ENCODE measurements at places on chromosomes 12 and 14. TPM values are rescaled to one million over a fixed set of nuclear protein-coding genes. Genes with fewer than 3 reads are reported as not detected.

The METTL1 gene
- total RNA-seq: 19.0 TPM

The CEP83 gene
- 6.3 TPM for total RNA-seq

The MYF6 gene
- not detected for total RNA-seq

The GAS2L3 gene
- 25.5 TPM for total RNA-seq

The NRL gene
- total RNA-seq: 0.29 TPM

The ZNF891 gene
- total RNA-seq: 0.35 TPM

The HOXC4 gene
- not detected for total RNA-seq

The GALNT8 gene
- total RNA-seq: not detected

The CLEC4D gene
- not detected for total RNA-seq

The PPM1H gene
- not detected for total RNA-seq

The HIGD1C gene
- total RNA-seq: not detected

The ATL1 gene
- 8.7 TPM for total RNA-seq

The SLC4A8 gene
- 8.3 TPM for total RNA-seq

The TPCN1 gene
- 16.7 TPM for total RNA-seq

The SOAT2 gene
- total RNA-seq: 0.29 TPM

The KCNJ8 gene
- total RNA-seq: 4.6 TPM

The NEUROD4 gene
- total RNA-seq: not detected

The ITGB7 gene
- total RNA-seq: not detected

The INSM2 gene
- total RNA-seq: not detected

The B4GALNT3 gene
- total RNA-seq: not detected

The PTPRB gene
- total RNA-seq: not detected

The SCNN1A gene
- 0.29 TPM for total RNA-seq

The RAB15 gene
- total RNA-seq: 3.2 TPM

The ACVR1B gene
- total RNA-seq: 6.6 TPM

The TSHR gene
- total RNA-seq: not detected

The LAG3 gene
- total RNA-seq: 0.35 TPM

The APAF1 gene
- total RNA-seq: 11.5 TPM

The EGLN3 gene
- total RNA-seq: 1.4 TPM

The RNFT2 gene
- 6.6 TPM for total RNA-seq

The NR1H4 gene
- under 0.01 TPM for total RNA-seq

The SMOC1 gene
- total RNA-seq: 0.89 TPM

The HAL gene
- not detected for total RNA-seq

The C12orf42 gene
- total RNA-seq: not detected

The ERGIC2 gene
- 118 TPM for total RNA-seq

The MMP14 gene
- 435 TPM for total RNA-seq

All from myometrial cell (primary cell).